ENCODE measurements at places on chromosomes 6 and 20.

DNA sequence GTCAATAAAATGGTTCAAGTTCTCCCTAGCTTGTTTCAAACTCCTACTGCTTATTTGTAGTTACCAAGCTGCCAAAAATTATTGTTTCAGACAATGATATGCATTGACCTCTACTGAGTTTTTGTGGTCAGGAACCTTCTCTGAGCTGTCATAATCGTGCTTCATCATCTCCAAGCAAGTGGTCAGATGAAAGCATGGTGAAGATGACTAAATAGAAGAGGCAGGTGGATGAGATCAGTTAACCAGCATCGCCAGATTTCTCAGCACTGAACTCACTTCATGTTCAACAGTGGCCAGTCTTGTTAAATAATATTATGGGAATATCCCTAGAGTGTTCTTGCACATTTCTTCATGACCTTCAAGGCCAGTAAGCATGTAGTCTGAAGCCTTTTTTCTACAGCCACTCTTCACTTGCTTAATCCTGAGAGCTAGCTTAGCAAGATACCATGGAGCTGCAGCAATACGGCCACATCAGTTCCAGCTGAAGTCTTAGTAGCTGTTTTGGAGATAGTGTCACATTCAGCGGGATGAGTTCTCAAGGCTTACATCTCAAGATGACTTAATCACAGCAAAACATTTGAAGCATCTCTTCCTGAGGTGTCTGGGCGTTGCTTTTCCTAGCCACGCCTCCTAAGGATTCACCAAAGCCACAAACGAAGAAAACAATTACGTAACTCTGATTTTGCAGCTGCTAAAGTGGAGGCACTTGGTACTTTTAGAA is 101.6 kb upstream of the TMEM30A start:
- DNase-seq = no peak

GRCh38 chr20:56628873-56629463 is at the start of gene TFAP2C:
TSS of gene TFAP2C (plus strand) at chr20:56629306. CDS start at chr20:56629545, 239 bp downstream.
- peak; percentile 23 for DNase-seq

GRCh38 chr20:61888101-61888865 is 177.4 kb downstream of the TAF4 start:
- DNase-seq = no peak

- DNase-seq = no peak
Observed at GRCh38 chr6:8468552-8469356, 33.4 kb upstream of the SLC35B3 start.

DNA sequence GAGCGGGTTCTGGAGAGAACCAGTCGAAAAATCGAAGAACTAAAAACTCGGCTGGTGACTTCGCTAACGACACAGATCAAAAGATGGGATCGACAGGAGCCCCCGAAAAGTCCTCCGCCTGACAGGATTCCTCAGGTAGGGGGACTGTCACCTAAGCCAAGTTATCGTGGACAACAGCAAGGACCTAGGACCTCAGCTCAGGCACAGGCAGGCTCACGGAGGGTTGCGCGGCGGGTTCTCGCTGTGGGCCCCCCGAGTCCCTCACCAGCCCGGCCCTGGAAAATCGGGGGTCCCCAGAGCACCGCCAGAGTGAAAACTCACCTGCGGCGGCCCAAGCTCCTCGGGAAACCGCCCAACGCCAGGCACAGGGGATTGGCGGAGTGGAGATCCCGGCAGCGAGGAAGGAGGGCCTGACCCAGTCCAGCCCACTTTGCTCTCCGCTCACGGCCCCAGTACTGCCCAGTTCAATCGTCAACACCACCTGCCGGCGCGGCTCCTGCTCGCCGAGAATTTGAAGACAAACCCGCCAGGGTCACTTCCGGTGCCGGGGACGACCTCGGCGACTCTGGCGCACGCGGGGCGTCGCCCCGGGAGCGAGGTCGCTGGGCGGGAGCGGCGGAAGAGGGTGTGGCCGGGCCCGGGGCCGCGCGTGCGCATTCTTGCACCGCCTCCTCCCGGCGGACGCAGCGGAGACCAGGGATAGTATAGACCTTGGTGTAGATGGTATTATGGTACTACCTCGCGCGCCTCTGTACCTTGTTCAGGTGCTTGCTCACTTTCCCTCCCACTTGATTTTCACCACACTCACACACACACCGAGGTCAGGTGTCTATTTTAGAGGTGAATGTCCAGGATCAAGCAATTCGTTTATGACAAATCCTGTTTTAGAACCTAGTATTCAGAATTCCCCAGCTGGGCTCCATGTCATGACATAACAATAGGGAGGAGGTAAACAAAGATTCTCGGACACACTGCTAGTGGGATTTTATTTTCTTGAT is at the start of gene KATNA1:
Gene KATNA1 (minus strand): TSS at position 567 of the 998 bp plus-strand sequence. CDS start 10,167 bp downstream, outside the sequence.
- DNase-seq = peak; percentile 91

DNA sequence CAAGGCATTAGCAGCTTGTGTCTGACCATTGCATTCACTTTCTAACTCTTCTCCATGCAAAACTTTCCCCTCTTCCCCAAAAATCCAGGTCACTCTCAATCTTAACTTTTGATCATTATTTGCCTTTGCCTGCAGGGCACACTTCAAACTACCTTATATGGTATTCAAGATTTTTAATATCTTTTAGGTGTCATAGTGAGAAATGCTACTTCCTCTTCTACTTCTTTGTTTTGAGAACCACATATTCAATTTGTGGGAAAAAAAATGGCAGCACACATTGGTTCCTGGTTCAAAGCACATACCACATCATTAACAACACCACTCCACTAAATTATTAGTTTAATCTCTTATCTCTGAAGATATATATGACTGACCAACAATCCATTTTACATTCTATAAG is 1267.0 kb upstream of the CITED2 start:
- no peak for DNase-seq

Measured in activated CD4-positive, alpha-beta memory T cell treated with anti-CD3 and anti-CD28 coated beads, Interleukin-2, amount 10 ng/mL, durations not matched to agents 7 days and 5 days (primary cell).